ENCODE measurements at places on chromosomes 7 and 10. TPM values are rescaled to one million over a fixed set of nuclear protein-coding genes. Genes with fewer than 3 reads are reported as not detected.

- DNase-seq: no peak
Observed at GRCh38 chr10:45380903-45381620, 7.0 kb downstream of the ALOX5 start.

- DNase-seq: no peak
Observed at GRCh38 chr7:143983960-143984359, 16.2 kb upstream of the OR6B1 start.

DNA sequence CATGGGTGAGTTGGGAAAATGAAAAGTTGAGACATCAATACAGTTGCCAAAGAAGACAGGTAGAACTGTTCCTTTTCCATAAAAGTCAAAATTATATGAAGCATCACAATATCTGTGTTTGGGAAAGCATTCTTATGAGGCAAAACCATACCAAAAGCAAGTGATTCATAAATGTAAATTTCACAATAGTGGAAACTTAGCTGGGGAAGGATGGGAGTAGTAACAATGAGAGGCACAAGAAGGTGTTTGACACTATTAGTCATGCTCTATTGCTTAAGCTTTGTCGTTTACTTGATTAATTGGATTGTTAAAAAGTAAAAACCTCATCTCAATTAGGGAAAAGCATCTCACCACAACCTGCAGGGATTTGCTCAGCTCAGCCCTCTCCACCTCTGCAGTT, 240.2 kb downstream of the C7orf25 start:
- no peak for DNase-seq

DNA sequence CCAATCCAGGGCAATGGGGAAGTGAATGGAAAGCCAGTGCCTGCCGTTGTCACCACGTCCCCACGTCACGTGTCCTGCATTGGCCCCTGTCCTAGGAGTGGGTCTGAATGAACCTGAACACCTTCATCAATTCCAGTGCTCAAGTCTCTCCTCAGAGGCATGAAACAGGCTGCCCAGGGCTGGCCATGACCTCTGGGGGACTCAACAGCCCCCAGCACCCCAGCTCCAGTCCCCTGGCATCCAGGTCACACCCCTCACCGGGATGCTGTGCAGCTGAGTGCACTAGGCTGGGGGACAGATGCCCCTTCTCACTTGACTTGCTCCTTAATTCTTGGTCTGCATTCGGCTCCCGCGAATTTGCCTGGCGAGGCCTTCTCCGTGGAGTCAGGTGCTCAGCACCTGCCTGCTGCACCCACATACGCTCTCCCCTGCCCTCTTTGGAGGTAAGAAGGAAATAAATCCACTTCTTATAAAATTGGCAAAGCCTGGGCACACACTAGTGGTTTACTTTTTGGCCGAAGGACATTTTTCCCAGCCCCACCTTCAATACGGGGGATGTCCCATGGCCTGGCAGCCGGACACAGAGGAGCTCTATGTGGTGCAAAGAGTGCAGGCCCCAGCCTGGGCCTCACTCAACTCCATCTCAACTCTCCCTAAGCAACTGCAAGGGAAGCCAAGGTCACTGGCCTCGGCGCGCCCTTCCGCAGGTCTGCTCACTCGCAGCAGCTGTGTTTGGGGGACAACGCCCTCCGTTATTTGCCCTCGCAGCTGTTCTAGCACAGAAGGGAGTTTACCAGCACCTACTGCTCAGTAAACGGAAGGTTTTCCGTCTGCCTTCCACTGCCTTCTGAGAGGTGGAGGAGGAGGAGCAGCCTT, 77.6 kb upstream of the SHH start:
- no peak for DNase-seq

Gene NCF1
- total RNA-seq: 4.2 TPM

DNA sequence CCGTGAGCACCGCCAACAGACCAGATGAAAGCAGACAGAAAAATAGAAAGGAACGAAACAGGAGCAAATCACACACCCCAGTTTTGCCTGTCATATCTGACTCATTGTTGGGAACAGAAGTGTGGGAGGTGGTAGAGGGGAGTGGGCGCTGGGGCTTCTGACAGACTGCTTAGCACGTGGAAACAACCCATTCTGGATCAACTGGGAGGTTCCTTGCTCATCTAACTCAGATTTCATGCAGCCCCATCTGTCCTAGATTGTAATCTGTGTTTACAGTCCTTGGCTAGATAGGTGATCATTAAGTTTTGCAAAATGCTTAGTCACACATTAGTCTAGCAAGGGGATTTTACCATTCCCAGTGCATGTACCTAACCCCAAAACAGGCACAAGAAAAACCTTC, 154.1 kb downstream of the NRP1 start:
- no peak for DNase-seq

- no peak for DNase-seq
Observed at GRCh38 chr10:31315453-31315852, 3.6 kb upstream of the ZEB1 start.

DNA sequence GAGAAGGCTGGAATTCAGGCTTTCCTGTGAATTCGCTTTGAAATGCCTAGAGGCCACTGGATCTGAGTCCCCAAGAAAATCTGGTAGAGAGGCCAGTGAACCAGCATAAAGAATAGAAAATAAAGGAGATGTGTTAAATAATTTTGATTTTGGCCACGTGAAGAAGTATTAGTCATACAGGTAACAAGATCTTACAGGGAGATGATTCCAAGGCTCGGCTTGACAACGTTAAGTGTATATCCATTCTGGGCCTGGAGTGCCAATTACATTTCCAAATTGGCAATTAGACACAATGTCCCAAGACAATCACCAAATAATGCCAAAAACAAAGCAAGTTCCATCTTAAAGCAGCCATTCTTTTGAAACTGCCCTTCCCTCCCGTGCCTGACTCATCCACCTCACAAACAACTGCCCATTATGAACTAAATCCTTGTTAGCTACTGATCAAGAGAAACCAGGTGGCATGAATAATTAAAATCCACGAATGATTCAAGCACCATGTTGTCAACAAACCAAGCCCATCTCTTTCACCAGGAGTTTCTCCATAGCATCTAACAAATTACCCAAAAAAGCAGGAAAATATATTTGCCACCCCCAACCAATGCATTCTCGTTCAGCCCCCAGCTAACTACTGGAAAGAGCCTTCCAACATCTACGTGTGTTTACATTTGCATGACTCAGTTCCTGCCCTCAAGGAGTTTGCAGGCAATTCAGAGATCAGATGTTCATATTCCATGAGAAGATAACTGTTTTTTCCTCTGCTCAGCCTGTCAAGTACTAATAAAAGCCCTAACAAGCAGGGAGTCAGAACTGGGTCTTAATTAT, 8.5 kb downstream of the KCNMA1 start:
- DNase-seq: no peak

DNA sequence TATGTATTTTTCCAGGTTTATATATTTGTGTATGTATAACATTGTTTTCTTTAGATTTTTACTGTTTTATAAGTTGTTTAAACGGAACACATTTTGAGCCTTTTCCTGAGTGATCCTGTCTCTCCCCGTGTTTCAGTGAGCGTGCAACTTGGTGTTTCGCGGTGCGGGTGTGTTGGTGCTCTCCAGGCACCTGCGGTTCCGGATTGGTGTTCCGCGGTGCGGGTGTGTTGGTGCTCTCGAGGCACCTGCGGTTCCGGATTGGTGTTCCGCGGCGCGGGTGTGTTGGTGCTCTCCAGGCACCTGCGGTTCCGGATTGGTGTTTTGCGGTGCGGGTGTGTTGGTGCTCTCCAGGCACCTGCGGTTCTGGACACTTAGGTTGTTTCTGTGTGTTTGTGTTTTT, 20.6 kb downstream of the DYNC2I1 start:
- DNase-seq: no peak

GRCh38 chr10:2899246-2899951, 167.9 kb upstream of the PFKP start:
- no peak for DNase-seq

DNA sequence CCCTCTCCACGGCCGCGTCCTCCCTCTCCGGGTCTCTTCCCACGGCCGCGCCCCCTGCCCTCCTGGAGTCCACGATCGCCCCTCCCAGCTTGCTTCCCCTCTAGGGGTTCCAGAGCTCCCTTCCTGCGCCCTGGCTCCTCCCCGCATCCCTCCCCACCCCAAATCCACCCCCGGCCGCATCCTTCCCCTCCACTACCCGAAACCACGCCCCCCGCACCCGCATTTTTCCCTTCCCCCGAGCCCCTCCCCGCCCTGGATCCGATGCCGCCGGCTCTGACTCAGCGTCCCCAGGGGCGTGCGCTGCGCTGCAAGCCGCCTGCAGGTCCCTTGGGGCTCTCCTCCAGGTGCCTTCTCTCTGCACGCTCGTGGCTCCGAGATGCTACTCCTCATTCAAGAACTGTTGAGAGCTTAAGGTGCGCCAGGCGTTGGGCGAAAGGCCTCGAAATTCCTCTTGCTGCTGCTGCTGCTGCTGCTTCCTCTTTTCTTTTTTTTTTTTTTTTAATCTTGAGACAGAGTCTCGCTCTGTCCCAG, 372 bp upstream of the TMEM130 start:
- peak; percentile 66 for DNase-seq

- DNase-seq: no peak
Observed at GRCh38 chr10:11866199-11866925, 43.2 kb downstream of the PROSER2 start.

DNA sequence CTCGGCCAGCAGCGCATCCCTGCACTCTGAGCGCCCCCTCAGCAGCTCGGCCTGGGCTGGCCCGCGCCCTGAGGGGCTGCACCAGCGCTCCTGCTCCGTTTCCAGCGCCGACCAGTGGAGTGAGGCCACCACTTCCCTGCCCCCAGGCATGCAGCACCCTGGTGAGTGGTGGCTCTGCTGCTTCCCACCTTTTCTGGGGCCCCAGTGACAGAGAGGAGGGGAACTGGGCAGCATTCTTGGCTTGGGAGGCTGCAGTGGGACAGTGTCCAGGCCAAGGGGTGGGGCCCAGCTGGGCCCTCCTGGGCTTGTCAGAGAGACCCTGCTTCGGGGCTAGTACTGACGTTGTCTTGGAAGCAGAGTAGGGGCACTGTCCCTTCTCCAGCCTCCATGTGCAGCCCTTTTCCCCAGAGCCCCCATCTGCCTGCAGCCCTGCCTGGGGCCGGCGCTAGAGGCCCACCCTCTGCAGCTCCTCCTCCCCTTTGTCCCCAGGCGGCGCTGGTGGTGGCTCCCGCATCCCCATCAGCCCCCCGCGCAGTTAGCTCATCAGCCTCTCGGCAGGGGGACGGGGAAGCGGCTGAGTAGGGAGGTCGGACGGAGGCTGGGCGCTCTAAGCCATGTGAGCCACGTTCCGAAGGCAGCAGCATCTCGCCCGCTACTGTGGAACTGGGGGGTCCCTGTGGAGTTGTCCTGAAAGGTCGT, 29.2 kb downstream of the GBX1 start:
- no peak for DNase-seq

DNA sequence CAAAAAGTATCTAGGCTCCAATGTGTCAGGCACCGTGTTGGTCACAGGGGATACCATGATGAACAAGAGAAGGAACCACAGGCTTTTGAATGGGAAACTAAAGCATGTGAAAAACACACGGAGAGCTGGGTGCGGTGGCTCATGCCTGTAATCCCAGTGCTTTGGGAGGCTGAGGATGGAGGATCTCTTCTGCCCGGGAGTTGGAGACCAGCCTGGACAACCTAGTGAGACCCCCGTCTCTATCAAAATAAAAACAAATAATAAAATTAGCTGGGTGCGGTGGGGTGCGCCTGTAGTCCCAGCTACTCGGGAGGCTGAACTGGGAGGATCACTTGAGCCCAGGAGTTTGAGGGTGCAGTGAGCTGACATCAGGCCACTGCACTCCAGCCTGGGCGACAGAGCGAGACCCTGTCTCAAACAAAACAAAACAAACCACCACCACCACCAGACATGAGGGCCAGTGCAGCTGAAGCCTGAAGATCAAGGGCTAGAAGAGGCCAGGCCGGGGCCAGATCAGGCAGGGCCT, 611 bp upstream of the COPS6 start:
- no peak for DNase-seq

Gene RHOBTB1
- 12.1 TPM for total RNA-seq

DNA sequence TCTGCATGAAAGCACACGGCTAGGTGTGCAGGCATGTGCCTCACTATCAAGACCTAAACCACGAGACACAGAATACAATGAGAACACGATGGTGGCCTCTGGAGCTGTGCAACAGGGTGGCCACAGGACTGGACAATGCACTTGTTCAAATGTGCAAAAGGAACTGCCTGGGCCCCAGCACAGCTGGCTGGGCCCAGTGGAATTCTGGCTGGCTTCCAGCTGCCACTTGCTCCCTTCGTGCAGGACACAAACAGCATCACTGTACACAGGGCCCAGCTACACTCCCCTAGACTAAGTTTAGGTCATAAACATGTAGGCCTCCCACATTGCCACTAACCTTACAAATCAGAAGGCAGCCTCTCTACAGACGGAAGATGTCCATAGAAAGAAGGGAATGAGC, 23.4 kb downstream of the DOCK4 start:
- no peak for DNase-seq

Gene MRC1
- total RNA-seq: 38.3 TPM

Gene DLX5
- not detected for total RNA-seq

GRCh38 chr7:23098460-23098859, 7.1 kb upstream of the KLHL7 start:
- no peak for DNase-seq

DNA sequence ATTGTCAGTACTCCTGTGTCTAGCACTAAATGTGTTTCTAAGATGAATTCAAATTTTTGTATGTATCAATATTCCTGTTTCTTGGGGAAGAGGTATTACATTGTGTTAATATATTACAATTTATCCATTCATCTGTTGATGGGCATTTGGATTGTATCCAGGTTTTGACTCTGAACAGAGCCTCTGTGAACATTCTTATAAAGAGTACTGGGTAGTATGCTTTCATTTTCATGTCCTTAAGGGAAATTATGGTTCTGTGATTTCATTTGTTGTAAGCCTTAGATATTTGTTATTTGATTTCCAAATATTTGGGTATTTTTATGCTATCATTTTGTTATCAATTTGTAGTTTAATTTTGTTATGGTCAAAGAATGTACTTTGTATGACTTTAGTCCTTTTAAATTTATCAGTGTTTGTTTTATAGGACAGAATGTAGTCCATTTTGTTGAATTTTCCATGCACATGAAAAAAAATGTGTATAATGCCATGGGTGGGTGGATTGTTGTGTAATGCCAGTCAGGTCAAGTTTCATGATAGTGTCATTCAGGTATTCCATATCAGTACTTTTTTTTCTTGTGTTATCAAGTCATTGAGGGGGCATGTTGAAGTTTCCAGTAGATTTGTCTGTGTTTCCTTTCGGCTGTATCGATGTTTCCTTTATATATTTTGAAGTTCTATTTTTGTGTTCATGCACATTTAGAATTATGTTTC, 38.4 kb downstream of the STAM start:
- DNase-seq: no peak

Gene HMX3
- not detected for total RNA-seq

Measured in Right ventricle myocardium inferior (tissue), 1 donor.